ENCODE measurements at places on chromosomes 3 and 15.

DNA sequence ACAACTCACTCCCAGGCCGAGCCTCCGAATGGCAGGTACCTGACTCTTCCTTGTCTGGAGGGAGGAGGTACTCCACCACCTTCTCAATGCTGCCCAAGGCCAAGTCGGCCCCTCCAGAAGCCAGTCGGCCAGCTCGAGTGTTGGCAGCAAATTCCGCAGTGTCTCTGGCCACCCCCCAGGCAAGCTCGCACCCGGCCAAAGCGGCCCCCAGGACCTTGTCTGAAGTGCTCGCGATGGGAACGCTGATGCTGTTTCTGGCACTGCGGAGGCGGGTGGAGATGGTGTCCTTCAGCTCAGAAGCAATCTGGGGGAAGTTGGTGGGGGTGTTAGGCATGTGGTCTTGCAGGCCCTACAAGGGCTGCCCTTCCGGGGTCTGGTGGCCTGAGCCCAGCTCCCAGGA lies 9.2 kb downstream of the PLIN1 start:
- DNase-seq = no peak

DNA sequence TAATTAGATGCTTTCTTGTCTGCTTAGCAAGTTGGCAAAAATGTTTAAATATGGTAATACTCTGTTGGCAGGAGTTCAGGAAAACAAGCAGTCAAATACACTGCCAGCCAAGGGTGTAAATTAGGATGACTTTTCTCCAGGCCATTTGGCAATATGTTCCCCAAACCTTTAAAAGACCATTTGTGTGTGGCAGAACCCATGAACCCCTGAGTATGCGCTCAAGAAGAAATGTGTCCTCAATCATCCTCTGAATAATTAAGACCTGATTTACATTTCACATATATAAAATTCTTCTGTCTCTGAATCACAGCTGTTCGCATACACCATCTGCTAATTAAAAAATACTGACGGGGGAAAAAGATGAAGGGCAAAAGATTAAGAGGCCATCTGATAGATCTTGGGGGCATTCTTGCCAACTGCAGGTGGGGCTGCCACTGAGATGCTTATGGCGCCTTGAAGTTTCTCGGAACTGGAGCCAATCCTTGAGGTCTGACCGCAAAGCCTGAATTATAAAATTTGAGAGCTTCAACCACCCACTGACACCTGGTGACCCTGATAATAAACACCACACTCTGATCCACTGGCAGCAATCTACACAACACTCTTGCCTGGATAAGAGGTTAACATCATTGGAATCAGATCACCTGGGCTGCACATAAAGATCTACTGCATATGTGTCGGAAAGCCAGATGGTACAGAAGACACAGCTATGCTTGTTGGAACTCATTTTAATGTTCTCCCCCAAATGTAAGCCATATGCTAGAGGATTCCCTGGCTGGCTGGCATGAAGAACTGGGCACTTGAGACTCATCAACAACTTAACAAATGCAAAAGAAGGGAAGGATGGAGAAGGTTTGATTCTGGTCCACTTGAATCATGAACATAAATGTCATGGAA lies 190.6 kb downstream of the OSBPL10 start:
- DNase-seq = no peak

DNA sequence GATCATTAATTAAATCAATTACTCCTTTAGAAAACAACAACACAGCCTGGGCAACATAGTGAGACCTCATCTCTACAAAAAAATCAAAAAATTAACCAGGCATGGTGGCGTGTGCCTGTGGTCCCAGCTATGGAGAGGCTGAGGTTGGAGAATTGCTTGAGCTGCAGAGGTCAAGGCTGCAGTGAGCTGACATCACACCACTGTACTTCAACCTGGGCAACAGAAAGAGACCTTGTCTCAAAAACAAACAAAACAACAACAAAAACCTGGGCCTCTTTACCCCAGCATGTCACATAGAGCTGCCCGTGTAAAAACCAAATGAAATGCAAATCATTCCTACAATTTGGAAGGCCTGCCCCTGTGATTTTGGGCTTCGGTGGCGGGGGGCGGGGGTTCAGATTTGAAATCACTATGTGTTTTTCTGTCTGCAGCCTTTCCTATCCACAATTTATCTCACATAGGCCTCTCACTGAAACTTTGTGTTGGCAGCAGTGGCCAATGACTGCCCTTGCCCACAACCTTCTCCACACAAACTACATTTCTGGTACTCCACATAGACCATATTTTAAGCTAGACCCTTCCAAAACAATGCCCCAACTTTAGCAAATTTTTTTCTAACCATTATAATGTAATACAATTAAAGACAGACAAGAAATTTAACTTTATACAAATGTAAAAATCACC lies 6.5 kb downstream of the ADAM10 start:
- DNase-seq = no peak

GRCh38 chr3:66037330-66037985 lies 1.3 kb downstream of the MAGI1 start:
- no peak for DNase-seq

DNA sequence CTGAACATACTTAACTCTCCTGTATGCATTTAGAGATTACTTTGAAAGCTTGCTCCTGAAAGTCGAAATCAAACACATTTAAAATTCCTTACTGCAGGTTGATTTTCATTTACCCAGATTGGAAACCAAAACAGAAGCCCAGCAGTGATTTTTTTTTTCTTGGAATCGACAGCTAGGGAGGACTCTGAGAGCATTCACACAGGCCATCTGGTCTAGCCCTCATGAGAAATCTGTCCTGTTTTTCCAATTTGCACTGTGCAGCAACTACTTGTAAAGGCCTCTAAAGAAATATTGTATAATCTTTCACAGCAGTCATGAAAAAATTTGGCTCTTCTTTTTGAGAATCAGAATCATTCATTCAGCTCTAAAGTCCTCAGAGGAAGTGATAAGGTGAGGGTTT lies 179.2 kb downstream of the KCNAB1 start:
- DNase-seq = no peak

GRCh38 chr3:120137548-120137947 lies 43.3 kb upstream of the GSK3B start:
- DNase-seq = no peak

- DNase-seq = no peak
Measured at GRCh38 chr3:65871305-65872141, 167.2 kb downstream of the MAGI1 start.

DNA sequence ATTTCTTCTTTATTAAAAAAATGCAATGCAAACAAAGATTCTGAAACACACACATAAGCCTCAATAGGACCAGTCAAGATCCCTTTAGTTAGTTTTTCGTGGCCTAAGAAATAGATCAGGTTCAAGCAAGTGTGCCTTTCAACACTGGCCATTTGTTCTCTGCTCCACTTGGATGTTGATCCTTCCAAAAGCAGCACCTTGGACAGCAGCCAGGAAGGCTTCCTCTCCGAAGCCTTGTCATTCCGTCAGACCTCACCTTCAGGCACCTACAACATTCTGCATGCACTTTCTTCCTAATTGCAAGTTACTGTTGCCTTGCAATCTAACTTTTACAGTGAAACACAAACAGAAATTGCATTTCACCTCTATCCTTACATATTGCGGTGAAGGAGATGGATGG lies 155.9 kb upstream of the FEZF2 start:
- DNase-seq = no peak
